NAMALWA (cell line): ENCODE measurements at places on chromosomes 5 and 9.

GRCh38 chr5:6820851-6821479 is 107.7 kb downstream of the TENT4A start:
- DNase-seq = peak; percentile 82

DNA sequence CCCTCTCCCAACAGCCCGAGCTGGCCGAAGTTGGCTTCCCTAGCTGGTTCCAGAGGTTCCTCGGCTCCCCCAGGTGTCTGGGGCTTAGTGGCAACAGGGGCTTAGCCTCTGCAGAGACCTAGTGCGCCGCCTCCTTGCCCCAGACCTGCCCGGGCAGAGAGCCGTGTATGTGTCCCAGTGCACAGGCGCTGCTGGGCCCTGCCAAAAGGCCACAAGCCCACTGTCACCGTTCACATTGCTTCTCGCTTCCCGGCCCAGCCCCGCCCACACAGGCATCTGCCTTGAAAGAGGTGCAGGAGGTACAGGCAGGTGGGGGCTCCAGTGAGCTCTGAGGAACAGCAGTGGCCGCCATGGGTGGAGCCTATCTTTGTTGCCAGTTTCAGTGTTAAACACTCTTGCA is 2.5 kb upstream of the CACFD1 start:
- no peak for DNase-seq

DNA sequence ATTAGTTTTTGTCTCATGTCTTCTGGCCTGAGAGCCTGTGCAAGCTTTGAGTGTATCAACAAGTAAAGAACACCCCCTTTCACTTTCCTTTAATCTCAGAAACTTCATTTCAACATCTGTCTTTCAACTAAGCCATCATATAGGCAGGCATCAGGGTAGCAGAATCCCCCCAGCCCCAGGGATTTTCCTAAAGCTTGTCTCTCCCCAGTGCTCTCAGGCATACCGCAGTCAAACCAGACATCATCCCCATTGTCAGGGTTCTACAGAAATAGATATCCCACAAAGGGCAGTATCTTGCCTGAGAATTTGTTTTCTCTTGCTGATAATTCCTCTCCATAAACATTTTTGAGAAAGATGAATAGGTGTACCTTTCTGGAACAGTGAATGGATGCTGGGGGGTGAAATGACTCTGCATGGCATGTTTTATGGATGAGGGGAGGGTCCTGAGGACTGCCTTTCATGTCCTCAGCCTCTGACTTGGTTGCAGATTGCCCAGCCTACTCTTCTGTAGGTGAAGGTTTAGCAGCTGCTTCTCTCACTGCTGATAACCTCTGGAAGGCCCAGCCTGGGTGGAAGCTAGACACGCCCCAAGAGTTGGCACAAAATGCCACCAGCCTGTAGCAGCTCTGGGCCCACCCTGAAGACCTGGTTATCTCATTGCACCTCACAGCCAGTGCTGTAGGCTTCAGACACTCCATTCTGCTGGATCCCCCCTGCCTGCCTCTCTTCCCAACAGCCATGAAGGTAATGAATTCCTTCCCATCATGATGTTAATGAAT is 20.5 kb upstream of the SHB start:
- DNase-seq = no peak

DNA sequence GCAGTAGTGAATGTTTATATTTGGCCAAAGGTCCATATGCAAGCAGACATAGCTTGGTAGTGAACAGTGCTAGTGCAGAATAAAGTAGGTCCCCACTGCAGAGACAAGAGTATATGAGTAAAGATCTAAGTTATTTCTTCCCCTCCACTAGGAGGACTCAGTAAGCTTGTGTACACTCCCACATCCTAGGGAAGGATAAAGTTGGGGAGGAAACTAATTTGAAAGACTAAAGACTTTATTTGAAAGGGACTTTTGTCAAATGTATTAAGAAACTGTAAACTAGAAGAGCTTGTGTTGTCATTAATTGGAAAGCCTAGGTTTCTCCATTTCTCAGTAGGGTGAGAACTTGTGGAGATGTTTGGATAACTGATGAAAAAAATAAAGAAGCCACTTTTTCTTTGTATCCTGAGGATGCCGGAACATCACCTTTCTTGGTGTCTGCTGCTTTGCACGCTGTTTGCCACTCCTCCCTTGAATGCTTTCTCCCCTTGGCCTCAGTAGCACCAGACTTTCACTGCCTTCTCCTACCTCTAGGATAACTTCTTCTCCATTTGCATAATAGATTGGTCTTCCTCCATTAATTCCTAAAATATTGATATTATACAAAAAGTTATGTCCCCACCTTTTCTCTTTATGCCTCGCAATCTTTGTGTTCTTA is 329.0 kb downstream of the PARP8 start:
- no peak for DNase-seq

GRCh38 chr5:148949841-148950470 is 112.9 kb downstream of the SH3TC2 start:
- no peak for DNase-seq

- DNase-seq = no peak
These were observed 1.0 kb upstream of the SLIT3 start for GRCh38 chr5:169301986-169302385.

GRCh38 chr5:132483101-132483500 is 7.5 kb downstream of the IRF1 start:
- DNase-seq = no peak

DNA sequence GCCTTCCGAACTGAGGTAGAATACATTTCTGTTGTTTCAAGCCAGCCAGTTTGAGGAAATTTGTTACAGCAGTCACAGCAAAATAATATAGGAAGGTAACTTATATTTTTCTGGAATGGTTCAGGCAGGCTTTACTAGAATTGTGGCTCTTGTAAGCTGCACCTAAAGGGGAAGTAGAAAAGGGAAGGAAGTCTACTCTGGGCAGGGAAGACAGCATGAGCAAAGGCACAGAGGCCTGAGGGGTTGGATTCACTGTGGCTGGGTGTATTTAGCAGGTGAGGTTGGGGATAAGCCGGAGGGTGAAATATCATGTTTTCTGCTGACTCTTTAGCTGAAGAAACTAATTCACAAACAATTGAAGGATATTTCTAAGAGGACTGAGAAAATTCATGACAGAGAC is 183.5 kb downstream of the GAS1 start:
- DNase-seq = no peak

DNA sequence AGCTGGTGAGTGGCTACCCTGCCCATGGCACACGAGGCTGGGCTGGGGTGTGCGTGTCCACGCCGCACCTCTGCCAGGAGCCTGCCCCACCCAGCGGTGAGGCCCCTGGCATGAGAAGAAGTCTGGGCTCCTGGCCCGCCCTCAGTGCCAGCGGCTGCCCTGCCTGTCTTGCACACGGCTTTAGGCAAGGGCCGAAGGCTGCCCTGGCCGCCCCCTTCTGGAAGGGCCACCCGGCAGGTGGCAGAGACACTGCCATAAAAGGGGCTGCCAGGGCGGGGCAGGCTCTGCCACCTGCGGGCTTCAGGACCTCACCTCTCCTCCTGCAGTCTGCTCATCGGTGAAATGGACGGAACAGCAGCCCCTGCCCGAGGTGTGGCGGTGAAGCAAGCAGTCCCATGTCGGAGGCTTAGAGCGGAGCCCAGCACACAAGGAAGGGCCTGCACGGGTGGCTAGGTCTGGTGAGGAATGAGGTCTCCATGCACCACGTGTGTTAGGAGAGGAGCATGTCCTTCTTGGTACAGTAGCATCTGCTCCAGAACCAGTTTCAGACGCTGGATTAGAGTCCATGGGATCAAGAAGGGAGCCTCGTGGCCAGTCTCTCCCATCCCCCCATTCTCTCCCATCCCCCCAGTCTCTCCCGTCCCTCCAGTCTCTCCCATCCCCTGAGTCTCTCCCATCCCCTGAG is 34.8 kb upstream of the TMEM250 start:
- no peak for DNase-seq

DNA sequence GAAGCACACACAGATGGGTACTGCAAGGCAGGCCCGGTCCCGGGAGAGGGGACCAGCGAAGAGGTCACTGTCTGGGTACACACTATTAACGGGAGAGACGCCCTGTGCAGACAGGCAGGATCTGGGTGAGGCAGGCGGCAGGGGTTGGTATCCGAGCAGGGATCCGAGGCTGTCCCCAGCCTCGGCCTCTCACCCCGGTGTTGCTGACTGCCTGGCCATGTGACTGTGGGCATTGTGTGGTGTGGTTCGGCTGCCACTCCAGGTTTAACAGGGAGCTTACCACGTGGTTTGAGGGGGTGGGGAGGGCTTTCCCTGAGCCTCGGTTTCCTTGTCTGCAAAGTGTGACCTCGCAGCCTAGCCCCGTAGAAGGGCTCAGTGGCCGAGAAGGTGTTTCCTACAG is 11.1 kb upstream of the RALGDS start:
- no peak for DNase-seq

DNA sequence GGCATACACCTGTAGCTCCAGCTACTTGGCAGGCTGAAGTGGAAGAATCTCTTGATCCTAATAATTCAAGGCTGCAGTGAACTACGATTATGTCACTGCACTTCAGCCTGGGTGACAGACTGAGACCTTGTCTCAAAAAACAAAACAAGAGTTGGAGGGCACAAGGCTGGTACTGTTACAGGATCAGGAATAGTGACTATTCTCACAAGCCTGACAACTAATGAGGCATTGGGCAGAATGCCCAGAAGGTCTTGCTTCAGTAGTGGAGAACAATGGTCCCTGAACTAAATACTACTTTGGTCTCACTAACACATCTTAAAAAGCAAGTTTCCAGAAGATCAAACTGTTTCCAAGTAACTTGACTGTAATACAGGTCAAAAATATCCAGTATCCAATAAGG is 182.9 kb upstream of the RFX3 start:
- no peak for DNase-seq

GRCh38 chr5:72040513-72040912 is 66.8 kb upstream of the MAP1B start:
- no peak for DNase-seq

DNA sequence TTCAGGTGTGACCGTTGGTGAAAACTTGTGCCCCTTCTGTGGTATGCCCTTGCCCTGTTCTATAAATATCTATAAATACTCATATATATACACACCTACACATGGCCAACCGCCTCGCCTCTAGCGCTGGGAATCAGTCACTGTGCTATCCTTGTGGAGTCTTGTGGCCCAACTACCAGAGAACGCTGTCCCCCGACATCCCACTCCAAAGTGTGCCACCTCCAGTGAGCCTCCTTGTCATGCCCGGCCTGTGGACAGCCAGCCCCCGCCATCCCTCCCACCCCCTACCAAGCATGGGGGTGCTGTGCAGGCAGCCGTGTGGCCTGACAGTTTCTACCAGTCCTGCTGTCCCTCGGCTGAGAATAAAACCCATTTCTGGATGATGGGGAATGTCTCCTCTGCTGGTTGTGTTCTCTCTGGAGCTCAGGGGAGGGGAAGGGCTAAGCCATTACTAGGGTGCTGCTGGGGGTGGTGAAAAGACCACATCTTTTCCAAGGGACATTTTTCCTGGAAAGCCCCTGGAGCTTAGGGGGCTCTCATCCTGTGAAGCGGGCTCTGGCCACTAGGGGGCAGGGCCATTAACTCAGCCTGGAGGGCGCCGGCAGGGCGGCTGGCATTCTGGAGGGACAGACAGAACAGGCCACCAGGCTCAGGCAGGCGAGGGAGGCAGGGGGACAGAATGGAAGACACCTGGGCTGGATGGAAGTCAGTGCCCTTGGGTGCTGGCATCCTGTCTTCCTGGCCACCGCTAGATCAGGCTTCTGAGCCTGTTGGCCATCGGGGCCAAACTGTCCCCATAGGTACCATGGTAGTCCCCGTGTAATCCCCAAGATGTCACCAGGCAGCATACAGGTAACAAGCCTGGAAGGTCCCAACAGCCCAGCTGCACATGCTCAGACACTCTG is 20.7 kb downstream of the GOLGA2 start:
- peak; percentile 63 for DNase-seq

- DNase-seq = no peak
These were observed 1603.0 kb upstream of the C9orf72 start for GRCh38 chr9:29176231-29176630.

GRCh38 chr9:89435071-89435823 is 62.7 kb downstream of the SEMA4D start:
- DNase-seq = peak; percentile 43

GRCh38 chr5:158848634-158849033 is 251.1 kb downstream of the EBF1 start:
- peak; percentile 73 for DNase-seq

DNA sequence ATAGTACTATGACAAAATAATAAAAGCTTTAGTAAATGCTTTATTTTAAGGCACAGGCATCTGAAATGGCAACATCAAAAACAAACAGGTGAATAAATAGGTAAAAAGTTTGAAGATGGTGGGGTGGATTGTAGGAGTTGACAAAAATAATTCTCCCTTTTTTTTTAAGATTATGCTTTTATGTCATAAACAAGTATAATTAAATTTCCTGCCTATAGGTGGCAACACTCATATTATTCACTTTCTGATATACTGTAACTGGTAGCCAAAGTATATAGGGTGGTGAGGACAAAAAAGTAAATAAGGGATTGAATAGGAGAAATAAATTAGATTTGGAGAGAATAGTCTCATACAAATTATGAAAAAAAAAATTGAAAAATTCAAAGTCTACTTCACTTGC is 120.0 kb upstream of the ACOT12 start:
- DNase-seq = peak; percentile 46
